Left renal cortex interstitium (tissue), 4 donors: ENCODE measurements at places on chromosomes 4 and X. TPM values are rescaled to one million over a fixed set of nuclear protein-coding genes. Genes with fewer than 3 reads are reported as not detected.

The DMP1 gene
- not detected for polyA plus RNA-seq

The PF4V1 gene
- polyA plus RNA-seq: 0.35 TPM

The SYTL4 gene
- polyA plus RNA-seq: 27.0 TPM

The APBB2 gene
- 63.6 TPM for polyA plus RNA-seq

The XPNPEP2 gene
- 54.3 TPM for polyA plus RNA-seq

The ARHGAP6 gene
- 14.4 TPM for polyA plus RNA-seq

DNA sequence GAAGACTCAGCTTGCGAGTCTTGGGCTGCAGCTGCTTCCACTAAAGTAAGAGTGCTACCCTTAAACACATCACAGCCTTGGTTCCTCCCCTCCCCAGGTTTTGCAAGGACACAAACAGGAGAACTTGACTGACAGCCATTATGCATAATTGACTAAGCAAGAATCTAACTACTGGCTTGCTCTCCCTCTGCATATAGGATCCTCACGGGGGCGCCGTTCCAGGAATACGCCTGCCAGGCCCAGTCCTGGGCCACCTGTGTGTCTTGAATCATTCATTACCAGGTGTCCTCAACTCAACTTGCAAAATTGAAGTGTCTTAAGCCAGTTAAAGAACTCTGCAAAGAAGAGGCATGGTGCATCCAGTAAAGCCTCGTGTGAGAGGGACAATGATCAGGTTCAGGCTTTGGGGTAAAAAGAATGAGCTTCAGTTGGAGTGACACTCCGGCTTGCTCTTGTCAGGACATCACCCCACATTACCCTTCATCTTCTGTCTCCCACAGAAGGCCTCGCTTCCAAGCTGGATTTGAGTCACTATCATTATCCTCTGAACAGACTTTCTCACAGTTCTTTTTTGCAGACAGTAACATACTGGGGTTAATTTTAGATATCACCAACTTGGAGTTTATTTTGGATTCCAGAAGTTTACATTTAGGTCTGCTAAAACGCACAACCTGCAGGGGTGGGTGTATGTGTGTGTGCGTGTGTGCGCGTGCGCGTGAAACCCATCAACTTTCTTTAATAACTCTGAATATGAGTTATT is 273.5 kb upstream of the HS3ST1 start:
- DNase-seq: no peak

GRCh38 chr4:165784672-165785071 is 88.4 kb upstream of the TLL1 start:
- DNase-seq: no peak

DNA sequence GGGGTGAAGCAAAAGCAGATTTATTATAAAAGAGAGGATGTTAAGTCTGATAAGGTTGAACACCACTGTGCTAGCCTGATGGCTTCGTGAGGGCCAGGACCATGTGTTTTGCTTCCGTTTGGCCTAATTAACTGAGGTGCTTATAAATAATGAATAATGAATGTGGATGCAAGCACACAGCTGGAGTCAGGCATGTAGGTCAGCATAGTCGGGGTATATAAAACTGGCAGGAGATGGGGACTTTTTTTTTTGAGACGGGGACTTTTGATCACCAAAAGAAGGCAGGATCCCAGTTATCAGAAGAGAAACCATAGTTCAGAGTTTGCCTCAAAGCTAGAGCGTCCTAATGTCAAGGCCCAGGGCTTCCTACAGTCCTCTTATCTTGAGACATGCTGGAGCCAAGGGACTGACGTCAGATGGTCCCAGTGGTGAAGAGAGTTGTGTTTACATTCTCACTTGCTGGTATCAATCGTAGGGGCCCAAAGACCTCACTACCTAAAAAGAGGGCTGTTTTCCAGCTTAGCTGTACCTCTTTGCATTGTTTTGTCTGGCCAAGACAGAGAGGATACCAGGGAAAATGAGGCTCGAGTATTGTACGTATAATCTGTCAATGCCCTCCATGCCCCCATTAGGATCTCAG is 50.4 kb downstream of the RTL9 start:
- DNase-seq: no peak

GRCh38 chrX:77003956-77004355 is 443.2 kb upstream of the FGF16 start:
- DNase-seq: no peak

- DNase-seq: no peak
Measured at GRCh38 chr4:126753592-126753991, 879.2 kb upstream of the INTU start.

DNA sequence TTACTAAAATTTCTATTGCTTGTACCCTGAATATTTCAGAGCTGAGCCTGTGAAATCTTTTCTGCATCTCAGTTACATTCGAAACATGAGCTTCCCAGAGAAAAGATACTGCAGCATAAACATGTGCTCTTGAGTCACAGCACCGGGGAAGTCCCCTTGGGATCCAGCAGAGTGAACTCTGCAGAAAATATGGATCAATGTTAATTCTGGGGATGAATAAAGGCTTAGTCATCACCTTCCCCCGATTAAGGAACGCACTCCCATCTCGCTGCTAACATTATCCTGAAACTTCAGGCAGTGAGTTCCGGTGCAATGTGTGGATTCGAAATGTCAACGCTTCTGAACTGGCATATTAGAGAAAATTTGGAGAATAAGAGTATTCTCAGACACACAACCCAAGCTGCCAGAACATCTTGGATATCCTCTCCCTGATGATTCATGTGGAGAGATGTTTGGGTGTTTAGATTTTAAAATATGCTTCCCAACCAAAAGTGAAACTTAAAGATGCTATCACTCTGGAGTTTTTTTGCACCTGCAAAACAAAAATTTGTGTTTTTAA is 90.8 kb downstream of the IRF2 start:
- no peak for DNase-seq

DNA sequence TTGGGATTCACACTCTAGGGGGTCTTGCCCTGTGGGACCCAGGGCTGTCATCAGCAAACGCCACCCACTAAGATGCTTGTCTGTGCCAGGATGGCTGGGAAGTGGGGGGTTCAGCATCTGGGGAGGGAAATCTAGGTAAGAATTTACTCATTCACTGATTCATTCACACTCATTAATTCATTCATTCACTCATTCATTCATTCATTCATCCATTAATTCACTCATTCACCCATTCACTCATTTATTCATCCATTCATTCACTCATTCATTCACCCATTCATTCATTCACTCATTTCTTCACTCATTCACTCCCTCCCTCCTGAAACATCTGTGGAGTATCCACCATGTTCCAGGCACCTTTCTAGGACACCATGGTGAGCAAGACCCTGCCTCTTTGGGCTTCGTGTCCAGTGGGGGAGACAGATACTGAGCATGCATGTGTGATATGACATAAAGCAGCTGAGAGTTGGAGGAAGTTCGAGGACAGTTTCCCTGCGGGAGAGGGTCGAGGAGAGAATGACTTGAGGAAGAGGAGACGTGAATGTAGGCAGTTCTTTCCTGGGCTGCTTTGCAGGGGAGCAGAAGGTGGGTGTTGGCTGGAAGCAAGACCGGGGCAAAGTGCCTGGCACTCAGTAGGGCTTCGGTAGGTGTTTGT is 90.6 kb downstream of the SORCS2 start:
- DNase-seq: no peak

GRCh38 chr4:155434904-155435303 is 58.1 kb upstream of the MAP9 start:
- DNase-seq: no peak

DNA sequence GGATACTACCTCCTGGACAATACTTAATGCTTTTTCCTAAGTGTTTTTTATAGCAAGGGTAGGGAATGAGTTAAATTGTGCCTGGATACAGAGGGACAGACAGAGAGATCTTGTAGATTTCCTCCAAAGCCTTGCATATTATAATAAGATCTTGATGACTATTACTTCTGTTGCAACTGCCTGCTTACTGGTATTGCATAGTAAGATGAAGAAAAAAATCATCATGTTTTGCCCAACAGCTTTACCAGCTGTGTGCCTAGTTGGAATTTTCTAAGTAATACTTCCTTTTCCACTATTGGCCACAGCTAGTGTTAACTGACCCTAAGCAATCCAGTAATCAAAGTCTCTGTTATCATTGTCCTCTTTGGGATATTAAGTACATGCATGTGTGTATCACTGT is 139.0 kb downstream of the DCK start:
- no peak for DNase-seq

- DNase-seq: no peak
Measured at GRCh38 chr4:146265950-146266490, 51.7 kb downstream of the REELD1 start.
